ENCODE measurements at places on chromosomes 11 and 22.

DNA sequence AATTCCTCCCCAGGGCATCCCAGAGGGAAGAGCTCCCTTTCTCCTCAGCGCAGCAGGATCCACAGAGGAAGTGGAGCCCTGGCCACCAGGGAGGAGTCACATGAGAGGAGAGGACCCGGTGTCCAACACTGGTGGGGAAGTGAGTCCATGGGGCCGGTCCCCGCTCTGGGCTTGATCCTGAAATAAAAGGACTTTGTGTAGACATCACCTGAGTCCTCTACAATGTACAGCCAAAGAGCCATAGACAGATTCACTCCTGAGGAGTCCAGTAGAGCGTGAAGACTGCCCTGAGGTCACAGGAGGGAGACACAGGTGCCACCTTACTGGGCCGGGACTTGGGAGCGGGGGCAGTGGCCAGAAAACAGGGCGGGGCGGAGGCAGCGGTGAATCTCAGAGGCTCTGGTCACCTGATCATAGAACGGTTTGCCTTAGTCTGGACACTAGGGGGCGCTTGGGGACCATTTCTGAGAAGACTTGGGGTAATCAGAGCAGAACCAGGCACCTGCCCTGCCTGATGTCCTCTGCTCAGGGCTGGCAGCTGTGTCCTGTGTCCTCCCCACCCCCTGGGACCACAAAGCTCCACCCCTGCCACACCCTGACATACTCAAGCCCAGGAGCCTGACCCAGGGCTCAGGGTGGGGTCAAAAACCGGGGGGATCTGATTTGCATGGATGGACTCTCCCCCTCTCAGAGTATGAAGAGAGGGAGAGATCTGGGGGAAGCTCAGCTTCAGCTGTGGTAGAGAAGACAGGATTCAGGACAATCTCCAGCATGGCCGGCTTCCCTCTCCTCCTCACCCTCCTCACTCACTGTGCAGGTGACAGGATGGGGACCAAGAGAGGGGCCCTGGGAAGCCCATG, 112.7 kb downstream of the VPREB1 start:
- DNase-seq: peak; percentile 79

DNA sequence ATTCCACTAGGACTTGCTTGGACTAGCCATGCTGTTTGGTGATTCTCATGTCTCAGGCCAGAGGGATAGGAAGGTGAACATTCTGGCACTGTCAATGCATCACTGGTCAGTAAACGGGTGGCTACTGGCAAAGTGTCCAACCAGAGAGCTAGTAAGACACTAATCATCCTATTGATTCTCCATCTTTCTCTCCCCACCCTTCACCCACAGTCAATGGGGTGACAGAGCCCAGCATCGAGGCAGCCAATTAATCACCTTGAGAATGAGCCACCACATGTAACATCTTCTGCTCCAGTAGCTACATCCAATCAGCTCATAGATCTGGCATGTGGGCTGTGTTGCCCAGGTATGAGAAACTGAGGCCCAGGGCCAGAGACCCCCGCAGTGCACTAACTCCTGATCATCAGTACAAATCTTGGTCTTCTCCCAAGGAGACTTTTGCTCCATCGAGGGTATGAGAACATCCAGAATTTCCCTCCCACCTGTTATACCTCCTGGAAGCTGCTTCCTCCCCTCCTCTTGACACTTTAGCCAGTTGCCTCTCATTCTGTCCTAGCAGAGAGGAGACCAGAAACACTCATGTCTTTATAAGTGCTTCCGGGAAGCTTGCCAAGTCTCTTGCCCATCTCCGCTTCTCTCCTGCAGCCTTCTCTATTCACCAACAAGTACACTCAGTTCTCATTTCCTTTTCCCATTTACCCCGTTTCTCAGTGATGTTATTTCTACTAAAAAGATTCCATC, 17.0 kb downstream of the HTR3A start:
- no peak for DNase-seq

GRCh38 chr11:43545610-43546009, 134.9 kb upstream of the HSD17B12 start:
- DNase-seq: no peak

- DNase-seq: no peak
These were observed 78.5 kb downstream of the SPON1 start for GRCh38 chr11:14041040-14041439.

- no peak for DNase-seq
These were observed 26.8 kb downstream of the PAK1 start for GRCh38 chr11:77446911-77447629.

- no peak for DNase-seq
These were observed 3.4 kb downstream of the DSCAML1 start for GRCh38 chr11:117793583-117793982.

DNA sequence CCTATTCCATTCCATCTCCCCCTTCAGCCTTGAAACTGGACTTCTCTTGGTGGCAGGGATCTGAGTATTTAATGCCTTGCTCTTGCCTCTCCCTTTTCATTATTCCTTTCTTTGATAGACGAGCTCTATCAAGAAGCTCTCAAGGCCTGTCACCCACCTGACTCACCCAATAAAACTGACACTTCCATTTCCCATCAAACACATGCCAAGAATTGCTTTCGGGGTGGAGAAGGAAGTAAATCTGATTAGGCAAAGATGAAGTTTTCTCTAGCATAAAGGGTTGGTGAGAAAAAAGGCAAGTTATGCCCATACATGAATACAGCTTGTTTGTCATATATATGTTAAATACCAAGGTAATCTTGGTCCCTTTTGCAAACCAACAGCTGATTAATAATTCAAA, 34.9 kb upstream of the MYEOV start:
- DNase-seq: no peak

GRCh38 chr11:133718831-133719230, 126.5 kb downstream of the SPATA19 start:
- no peak for DNase-seq

Measured in GM03348 (cell line).